ENCODE measurements at places on chromosomes 16 and 17.

DNA sequence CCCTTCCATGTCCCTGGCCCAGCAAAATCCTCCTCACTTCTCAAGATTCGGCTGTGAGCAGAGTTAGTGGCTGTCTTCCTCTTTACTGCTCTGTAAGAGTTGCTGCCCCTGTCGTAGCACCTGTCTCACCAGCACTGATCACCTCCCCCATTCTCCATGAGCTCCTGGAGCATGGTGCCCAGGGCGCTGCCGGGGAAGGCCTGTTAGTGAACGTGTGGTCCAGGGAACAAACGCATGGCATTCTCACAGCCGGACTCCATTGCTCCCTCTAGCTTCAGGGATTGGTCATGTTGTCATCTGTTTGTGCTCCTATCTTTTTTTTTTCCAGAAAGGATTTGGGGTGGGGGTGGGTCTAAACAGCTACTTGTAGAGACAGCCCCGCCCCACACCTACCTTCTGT is 141.2 kb downstream of the CMIP start:
- DNase-seq: no peak

DNA sequence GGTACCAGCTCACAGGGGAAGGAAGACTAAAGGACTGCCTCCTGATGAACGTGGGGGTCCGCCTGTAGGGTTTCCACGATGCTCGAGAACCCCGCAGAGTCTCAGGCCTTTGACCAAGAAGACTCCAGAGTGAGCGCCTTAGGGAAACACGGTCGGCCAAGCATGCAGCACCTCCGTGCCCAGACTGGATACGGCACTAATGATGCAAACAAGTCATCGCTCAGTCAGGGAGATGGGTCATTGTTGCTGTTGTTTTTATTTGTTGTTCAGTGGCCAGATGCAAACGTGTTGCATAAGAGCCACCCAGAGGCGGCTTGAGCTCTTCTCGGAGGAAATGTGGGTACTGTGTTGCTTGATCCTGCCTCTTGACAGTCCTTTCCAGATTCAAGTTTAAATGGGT is 19.3 kb upstream of the RBFOX3 start:
- no peak for DNase-seq

DNA sequence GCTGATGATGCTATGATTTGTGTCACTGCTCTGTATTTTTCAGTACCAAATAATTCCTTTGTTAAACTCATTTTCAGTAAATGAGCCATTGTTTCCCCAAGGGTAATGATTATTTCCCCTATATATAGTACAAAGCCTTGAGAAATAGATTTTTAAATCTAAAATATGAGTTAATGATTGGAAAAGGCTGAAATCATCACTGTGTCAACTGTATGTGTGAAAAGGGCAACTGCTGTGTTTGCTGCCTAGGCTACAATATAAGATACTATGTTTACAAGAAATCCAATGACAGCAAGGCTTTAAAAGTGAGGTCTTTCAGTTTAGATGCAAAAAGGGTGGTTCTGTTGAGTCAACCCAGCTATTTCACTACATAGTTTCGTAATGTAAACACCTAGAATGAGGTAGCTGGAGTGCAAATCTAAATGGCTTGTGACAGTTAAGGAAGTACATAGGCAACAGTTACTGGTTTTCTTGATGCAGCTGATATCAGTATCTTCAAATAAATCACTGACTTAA is 15.3 kb downstream of the NLK start:
- DNase-seq: no peak

DNA sequence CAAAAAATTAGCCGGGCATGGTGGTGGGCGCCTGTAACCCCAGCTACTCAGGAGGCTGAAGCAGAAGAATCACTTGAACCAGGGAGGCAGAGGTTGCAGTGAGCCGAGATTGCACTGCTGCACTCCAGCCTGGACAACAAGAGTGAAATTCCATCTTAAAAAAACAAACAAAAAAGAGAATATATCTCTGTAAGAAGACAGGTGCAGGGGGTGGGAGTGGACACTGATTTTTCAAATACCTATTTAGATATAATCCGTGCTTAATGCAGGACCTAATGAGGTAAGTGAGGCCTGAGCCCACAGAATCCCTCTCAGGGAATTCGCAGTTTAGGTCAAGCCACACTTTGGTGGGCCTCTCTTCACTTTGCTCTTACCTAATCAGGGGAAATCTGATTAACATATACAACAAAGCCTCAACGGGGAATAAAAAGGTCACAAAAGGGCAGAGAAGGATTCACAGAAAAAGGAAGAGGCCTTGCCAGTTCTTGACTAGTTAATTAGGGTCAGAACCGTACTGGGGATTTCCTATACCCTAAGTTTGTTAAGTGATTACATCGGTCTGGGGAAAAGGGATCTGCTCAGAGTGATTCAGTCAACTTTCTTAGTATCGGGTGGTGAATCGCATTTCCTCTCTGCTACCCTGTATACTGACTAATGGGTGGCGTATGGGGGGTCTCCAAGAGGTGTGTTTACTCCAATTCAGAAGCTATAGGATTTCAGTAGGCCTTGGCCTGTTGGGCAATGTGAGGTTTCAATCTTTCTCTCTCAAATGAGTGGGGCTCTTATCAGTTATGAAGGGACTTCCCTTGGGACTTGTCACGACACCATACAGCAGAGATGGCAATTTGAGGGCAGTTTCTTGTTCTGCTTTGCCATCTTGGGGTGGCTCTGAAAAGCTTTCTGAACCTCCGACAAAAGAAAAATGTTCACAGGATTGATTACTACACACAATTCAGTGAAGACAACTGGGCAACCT is 1.9 kb upstream of the NFAT5 start:
- no peak for DNase-seq

- DNase-seq: no peak
These were observed 114.3 kb downstream of the MSI2 start for GRCh38 chr17:57370619-57371018.

DNA sequence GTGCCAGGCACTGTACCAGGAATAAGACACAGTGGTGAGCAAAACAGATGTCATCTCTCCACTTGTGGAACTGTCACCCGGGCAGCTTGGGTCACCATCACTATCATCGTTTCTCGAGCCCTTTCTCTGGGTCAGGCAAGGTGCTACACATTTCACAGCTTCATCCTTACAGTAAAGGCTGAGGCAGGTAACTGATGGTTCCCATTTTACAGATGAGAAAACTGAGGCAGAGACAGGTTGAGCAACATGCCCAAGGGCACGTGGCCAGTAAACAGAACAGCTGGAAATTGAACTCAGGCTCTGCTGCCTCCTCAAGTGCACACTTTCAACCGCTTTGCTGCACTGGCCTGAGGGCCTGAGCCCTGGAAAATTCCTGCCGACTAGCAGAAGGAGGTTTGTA is 294.6 kb downstream of the XYLT1 start:
- no peak for DNase-seq

DNA sequence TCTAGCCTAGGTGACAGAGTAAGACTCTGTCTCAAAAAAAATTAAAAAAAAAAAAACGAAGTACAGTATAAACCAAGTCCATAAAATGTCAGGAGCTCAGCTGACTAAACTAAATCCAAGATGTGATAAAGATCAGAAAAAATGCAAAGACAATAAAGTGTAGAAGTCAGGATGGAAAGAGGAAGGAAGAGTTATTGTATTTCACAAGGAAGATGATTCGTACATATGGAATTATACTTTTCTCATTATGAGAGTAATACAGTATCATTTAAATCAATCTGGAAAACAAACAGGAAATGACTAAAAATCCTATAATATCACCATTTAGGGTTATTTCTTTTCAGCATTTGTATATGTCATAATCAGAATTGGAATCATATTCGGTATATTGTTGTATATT is 11.4 kb upstream of the APOH start:
- no peak for DNase-seq

DNA sequence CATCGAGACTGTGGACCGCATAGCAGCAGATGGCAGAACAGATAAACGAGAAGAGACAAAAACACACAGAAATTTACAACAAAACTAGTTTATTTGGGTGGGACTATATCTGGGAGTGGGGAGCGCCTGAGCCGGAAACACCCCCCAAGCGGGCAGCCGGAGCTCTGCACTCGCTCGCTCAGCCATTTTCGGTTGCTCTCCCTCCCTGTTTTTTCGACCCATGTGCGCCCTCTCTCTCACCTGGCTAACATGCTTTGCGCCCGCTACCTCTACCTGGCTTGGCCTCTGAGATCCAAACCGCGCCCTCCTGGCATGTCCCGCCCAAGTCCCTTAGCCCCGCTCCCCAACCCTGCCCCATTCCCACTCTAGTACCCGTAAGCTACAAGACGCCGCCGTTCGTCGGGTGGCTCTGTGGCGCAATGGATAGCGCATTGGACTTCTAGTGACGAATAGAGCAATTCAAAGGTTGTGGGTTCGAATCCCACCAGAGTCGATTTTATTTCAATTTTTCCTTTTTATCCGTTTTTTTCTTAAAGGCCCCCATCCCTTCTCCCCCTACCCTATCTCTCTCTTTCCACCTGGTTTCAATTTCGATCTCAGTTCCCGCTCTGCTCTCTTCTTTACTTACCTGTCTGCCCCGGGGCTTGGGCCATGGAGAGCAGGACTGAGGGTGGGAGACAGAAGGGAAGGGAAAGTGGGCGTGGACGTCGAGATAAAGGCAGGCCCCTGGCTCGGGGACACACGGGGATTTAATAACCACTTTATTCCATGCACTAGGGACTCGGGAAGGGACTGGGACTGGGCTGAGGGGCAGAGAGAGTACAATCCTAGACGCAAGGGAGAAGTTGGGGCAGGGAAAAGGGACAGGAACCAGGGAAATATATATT is 2.4 kb upstream of the ALOXE3 start:
- DNase-seq: peak; percentile 45

DNA sequence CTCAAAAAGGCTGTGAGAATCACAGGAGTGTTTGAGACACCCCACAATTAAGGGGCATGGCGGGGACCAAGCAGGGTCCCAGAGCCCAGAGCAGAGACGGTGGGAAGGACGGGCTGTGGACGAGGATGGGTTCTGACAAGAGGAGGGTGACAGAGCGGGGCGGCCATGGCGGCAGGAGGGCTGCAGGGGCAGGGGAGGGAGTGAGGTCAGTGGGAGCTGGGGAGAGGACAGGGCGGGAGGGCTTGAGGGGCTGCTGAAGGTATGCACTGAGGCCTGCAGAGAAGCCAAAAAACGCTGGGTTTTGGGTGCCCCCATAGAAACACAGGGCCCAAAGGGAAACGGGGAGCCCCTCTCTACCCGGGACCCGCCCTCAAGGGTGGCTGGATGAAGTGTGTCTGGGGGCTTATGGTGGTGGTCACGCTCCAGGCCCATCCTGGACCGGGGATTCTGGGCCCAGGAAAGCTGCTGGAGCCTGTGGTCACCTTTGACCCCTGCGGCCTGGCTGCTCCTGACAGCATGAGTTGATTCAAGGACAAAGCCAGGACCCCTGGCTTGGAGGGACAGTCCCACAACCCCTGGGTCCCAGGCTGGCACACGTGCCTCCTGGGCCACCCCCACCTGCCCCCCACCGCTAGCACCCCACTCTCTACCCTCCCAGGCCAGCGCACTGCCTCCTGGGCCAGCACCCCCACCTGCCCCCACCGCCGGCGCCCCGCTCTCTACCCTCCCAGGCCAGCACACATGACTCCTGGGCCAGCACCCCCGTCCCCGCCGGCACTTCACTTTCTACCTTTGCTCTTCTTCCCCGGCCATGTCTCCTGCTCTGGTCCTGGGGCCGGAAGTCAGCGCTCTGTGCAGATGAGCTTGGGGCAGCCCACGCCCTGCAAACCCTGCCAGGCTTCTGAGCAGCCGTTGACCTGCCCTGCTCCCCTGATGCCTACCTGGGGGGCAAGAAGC is 31.0 kb upstream of the ACSF3 start:
- no peak for DNase-seq

DNA sequence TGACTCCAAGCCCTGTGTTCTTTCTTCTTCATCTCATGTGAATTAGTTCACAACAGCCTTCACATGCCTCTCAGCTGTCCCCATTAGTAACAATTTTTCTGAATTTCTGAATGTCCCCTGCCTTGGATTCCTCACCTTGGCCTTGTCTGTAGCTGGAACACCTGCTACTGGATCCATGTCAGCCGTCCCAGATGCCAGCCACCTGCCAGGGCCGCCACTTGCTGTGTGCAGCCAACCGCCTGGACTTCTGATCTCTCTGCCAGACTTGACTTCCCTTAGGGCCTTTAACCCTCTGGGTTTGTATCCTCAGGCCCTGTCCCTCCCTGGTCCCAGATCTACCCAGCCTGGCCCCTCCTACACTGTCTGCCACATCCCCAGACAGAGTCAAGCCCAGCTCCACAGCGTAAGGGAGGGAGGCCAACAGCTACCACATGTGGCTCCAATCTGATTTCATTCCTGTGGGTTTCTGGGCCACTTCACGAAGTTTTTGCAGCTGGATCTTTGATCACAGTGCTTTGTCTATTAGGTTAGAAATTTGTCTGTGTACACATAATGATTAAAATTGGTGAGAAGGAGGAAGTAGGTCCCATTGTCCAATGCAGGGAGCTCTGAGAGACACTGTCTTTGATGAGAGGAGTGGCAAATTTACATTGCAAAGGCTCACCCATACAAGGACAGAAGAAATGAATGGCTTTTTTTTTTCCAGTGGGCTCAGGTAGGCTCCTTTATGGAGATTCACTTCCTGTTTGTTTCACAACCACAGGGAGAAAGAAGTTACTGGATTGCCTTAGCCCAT is 15.3 kb downstream of the MPP2 start:
- no peak for DNase-seq

- no peak for DNase-seq
These were observed 105.0 kb downstream of the ZNF778 start for GRCh38 chr16:89322321-89323119.

- DNase-seq: no peak
These were observed 37.1 kb downstream of the AP1G1 start for GRCh38 chr16:71771571-71771970.

- no peak for DNase-seq
These were observed 166.8 kb upstream of the CHMP6 start for GRCh38 chr17:80824549-80825470.

- DNase-seq: no peak
These were observed 33.6 kb downstream of the NKD1 start for GRCh38 chr16:50581845-50582244.

GRCh38 chr17:48442819-48443218 is 12.8 kb upstream of the SKAP1 start:
- DNase-seq: no peak

DNA sequence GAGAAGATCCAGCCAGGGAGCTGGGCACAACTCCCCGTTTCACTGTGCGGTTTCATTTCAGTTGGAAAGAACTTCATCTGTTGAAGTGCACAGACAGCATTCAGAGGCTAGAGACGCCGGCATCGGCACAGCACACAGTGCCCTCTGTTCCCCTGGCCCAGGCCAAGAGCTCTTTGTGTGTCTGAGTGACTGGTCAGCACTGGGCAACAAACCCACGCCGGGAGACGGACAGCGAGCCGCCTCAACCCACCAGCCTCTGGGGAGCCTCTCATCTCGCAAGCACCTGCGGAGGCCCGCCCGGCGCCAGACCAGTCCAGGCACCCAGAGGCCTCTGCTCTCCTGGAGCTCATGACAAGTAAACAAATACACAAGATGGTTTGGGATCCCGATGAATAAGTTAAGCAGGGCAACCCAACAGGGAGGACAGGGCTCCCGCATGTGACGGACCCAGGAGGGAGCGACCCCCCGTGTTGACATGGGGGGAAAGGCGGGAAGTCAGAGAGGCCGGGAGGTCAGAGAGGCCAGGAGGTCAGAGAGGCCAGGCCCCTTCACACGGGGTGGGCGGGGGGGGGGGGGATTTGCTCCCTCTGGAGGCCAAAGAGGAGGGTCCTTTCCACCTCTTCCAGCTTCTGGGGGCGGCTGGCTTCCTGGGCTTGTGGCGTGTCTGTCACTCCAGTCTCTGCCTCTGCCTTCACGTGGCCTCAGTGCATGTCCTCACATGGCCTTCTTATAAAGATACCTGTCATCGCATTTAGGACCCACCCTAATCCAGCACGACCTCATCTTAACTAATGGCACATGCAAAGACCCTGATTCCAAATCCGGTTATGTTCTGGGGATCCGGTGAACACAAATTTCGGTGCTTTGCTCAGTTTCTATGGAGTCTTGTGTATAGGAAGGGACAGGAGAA is 25.8 kb upstream of the KLHDC4 start:
- DNase-seq: no peak
